ENCODE measurements at places on chromosomes 1 and 21.

DNA sequence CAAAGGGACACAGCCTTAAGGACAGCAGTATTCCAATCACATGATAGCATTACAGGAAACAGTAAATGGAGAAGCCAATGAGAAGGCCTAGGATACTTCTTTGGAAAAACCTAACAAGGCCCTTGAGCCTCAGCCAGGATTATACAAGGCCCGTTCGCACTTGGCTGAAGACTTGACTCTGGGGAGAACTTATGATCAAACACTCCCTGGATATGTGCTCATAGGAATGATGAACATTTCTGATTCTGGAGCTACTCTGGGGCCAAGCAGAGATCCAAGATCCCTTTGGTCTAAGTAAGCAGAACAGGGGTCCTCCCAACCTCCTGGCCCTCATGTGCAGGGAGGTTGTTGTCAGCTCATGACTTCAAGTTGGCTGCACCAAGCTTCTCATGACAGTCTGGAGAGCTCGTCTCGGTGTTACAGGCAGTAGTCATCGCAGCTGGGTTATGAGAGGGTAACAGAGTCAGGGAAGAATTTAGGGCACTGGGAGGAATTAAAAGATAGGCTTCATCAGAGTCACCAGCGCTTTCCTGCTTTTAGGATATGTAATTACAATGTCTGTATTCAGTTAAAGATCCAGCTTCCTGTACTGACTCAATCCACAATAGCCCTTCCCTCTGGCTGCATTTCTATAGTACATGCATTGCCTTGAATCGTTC, 92.5 kb upstream of the IRF2BP2 start:
- DNase-seq = no peak

DNA sequence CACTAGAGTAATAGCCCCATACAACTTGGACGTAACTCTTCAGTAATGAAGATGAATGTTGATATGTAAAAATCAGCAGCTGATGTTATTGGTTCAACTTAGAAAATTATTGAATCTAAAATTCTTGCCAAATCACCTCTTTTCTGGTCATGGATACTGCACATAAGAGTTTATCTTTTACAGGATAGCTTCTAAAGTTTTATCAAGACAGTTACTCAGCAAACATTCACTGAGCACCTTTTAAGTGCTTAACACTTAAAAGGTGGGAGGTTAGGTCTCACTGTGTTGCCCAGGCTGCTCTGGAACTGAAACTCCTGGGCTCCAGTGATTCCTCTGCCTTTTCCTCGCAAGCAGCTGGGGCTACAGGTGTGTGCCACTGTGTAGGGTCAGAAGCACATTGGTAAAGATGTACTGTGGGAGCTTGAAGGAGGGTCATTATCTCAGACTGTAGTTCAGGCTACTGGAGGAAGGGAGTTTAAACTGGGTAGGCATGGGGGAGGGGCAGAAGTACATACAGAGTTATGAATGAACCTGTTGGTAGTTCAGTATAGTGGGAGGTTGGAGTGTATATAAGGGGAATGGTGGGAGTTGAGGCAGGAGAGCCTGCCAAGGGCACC, 2.0 kb downstream of the MPZL1 start:
- no peak for DNase-seq

- DNase-seq = no peak
Observed at GRCh38 chr1:151885479-151885878, 23.8 kb downstream of the THEM4 start.

GRCh38 chr1:172326136-172326535, 94.3 kb upstream of the C1orf105 start:
- DNase-seq = no peak

- DNase-seq = no peak
Observed at GRCh38 chr1:84834419-84835064, 58.5 kb downstream of the LPAR3 start.
